Mesenteric fat pad (tissue), 1 donor: ENCODE measurements at places on chromosomes 7 and 10. TPM values are rescaled to one million over a fixed set of nuclear protein-coding genes. Genes with fewer than 3 reads are reported as not detected.

LLCFC1 gene
- total RNA-seq = not detected

ASB10 gene
- total RNA-seq = not detected

RRP12 gene
- 38.6 TPM for total RNA-seq

ADRA2A gene
- 187 TPM for total RNA-seq

- no peak for DNase-seq
Observed at GRCh38 chr10:16381083-16381482, 55.7 kb upstream of the PTER start.

DNA sequence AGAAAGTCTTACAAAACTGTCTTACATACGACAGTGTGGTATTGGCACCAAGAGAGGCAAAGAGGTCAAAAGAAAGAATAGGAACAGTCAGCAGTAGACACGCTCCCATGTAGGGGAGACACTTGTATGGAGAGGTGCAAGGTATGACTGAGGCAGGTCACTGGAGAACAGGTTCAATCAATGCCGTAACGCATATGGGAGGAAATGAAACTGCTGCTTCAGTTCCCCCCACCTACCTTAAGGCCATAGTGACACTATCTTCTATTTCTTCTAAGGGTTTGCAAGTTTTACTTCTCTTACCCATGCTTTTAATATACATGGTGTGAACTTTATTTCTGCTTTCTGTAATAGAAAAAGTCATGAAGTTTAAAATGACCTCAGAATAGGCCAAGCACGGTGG lies 5.5 kb upstream of the PITRM1 start:
- no peak for DNase-seq

- no peak for DNase-seq
Observed at GRCh38 chr7:151936207-151936606, 20.0 kb upstream of the GALNTL5 start.

DNA sequence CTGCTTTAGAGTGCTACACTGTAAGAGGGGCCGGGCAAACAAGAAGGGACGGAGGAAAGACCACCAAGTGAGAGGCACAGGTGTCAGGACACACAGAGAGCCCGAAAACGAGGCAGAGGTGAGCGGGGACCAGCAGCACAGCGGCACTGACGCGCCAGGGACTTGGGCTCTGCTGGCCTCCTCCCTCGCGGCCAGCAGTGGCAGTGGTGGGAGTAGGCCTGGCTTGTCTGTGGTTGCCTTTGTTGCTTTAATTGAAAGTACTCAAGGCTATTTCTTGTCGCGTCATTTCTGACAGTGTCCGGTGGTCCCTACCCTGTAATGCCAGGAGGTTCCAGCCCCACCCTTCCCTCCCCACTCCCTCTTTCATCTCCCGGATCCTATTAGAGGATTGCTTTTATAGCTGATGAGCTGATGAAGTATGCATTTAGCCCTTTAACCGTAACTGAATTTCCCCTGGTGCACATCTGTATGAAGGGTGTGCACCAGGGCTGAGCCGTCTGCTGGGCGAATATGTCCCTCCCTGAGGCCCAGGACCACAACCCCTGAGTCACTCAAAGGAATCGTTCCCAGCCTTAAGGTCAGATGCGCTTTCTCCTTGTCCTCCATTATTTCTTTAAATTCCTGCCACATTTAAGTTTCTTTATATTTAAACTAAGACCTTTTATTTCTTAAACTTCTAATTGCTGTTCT lies 39.5 kb upstream of the FAM20C start:
- no peak for DNase-seq

DNA sequence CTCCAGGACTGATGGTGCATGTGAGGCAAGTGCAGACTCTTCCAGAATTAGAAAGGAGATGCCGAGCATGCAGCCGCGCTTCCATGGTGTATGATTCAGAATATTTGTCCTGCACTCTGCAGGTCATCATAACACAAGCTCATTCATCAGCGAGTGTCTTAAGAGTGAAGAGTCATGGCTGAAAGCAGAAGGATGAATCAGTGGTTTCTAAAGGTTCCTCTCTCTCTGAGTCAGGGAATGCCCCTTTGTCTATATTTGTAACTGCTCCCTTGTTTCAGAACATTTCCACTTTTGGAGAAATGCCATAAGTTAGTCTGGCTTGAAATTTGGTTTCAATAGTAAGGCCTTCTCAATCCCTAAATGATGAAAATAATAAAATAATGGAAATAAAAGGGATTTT lies 52.3 kb downstream of the HECW1 start:
- no peak for DNase-seq

DNA sequence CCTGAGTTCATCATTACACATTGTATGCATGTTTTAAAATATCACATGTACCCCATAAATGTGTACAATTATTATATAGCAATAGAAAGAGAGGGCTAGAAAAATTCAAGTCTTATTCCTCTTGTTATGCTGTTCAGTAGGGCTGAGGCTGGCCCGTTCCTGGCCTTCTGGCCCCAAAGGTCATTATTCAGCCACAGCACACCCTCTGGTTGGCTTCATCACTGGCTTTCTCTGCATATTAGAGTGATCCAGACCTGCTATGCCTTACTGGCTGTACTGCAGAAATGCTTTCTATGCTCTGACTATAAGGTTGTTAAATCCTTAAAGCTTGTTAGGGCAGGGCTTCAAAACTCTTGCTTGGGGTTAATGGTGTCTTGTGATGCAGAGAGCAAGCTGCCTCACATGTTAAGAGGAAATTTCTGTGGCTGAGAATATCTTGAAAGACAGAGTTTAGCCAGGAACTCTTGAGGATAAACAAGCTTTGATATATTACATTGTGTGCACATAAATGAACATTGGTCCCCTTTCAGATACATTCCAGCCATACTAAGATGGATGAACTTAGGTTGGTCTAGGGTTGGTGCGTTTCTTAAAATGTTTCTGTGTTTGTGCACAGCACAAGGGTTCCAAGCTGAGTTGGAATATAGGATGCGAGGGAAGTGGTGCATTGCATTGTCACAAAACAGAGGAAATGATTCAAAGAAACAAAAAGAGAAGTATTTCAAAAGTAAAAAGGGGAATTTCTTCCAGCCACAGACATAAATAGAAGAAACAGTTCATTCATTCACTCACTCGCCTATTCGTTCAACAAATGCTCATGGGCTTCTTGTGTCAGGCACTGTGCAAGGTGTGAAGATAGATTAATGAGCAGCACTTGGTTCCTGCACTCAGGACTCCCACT lies 61.6 kb upstream of the WDR11 start:
- DNase-seq = no peak

DNA sequence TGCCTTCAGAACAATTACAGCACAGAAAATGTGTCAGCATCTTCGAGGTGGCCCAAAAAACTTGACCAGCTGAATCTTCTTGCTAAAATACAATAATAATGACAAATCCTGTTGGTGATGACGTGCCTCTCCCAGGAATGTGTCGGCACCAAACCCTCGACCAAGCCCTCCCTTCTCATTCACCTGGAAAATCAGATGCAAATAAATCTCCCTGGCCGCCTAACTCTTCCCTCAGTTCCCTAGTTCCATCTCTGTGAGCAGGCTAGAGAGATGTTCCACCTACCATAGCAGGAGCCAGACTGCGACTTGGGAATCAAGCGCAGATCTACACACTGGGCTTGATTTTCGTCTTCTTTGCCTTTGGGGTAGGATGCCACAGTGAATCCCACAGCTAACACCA lies 4.1 kb downstream of the PRSS1 start:
- no peak for DNase-seq
